RPMI7951 (cell line): ENCODE measurements at places on chromosomes 3 and 15. TPM values are rescaled to one million over a fixed set of nuclear protein-coding genes. Genes with fewer than 3 reads are reported as not detected.
A peak's percentile ranks its signal among the peaks of the same experiment; 100 is the strongest.

Gene ROPN1
- total RNA-seq: 1.3 TPM in 1 of 2 replicates, not detected in the other

Gene MSL2
- 13.1 and 13.7 TPM in 2 replicates for total RNA-seq

Gene ACAN
- 0.78 and 0.96 TPM in 2 replicates for total RNA-seq

Gene CDHR4
- not detected in 2 replicates for total RNA-seq

Gene ERC2
- 0.10 and 0.24 TPM in 2 replicates for total RNA-seq

Gene PAQR5
- 3.3 and 3.5 TPM in 2 replicates for total RNA-seq

Gene SAMMSON
- total RNA-seq: 0.48 and 0.78 TPM in 2 replicates

Gene STAB1
- under 0.01 TPM in 2 replicates for total RNA-seq

GRCh38 chr3:111152496-111152895 is 80.9 kb downstream of the NECTIN3 start:
- DNase-seq: no peak

DNA sequence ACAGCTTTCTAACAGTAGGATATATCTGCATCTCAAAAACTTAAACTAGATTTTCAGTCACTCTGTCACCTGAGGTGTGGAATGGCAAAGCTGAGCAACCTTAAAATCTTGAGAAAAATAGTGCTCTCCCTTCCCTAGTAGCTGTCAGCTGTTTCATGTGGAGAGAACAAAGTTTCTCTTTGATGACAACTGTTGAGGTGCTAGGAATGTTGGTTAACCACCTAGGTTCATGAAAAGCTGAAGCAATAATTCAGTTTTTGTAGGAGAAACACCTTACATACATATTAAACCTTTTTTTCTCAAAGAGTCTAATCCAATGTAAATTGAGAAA is 40.8 kb downstream of the TCF12 start:
- no peak for DNase-seq

- peak; percentile 51 for DNase-seq
Observed at GRCh38 chr3:132726341-132726823, 4.2 kb upstream of the NPHP3 start.

GRCh38 chr3:107630779-107631178 is 108.0 kb downstream of the BBX start:
- DNase-seq: peak; percentile 13

GRCh38 chr3:177370246-177370822 is 173.1 kb upstream of the TBL1XR1 start:
- DNase-seq: no peak

GRCh38 chr15:75197062-75197630 is 4.5 kb upstream of the C15orf39 start:
- no peak for DNase-seq

GRCh38 chr3:115676336-115676735 is 53.0 kb downstream of the GAP43 start:
- no peak for DNase-seq

- DNase-seq: no peak
Observed at GRCh38 chr3:41688595-41689380, 273.1 kb downstream of the ULK4 start.

DNA sequence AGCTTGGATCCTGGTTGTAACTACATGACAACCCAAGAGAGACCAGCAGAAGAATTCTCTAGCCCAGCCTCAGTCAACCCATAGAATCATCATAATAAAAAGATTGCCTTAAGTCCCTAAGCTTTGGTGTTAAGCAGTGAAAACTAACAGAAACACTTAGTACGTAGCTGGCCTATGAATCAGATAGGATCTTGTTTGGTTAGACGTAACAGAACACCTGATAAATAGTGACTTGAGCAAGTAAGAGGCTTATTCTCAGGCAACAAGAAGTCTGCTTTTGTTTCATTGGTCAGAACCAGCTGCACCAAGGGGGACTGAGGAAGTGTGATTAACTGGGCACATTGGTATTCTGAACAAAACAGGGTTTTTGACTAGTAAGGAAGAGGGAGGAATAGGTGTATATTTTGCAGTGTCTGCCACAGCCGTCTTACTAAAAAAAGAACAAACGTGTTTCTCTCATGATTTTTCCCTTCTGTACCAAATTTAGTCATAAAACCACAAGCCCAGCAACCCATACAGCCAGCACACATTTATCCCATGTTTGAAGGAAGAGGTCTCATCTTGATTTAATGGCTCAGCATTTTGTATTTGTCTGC is 53.3 kb upstream of the GLCE start:
- DNase-seq: no peak

DNA sequence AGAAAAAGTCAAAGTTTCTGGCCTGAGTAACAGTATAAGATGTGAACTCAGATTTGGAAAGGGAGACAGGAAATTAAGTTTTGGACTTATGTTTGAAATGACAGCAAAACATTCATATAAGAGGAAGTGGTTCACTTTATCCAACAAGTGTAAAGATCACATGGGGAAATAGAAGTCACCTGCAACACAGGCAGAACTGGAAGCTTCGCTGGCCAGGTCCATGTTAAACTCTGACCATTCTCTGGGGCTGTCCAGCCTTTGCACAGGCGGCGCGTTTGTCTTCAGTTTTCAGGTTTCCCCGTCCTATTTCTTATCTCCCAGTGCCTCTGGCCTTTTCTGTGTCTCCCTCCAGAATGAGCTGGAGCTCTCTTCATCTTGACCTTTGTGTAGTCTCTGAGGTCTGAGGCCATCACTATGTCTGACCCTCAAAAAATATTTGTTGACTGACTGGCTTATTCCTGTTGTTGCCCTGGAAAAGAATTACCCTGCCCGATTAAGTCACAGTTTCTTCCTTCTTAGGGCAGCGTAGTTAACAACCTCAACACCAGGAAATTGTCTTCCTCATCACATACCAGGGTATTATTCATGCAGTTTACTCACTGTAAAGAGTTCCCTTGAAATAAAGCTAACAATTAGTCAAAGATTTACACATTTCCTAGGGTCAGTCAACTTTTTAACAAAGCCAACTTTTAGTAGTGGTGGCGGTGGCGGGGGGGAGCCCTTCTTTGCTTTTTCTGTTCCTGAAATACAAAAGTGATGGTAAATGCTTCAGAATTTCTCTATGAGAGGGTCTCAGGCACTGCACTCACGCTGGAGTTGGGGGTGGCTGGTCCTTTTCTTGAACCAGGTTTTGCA is 959 bp upstream of the RASA2 start:
- peak; percentile 60 for DNase-seq

DNA sequence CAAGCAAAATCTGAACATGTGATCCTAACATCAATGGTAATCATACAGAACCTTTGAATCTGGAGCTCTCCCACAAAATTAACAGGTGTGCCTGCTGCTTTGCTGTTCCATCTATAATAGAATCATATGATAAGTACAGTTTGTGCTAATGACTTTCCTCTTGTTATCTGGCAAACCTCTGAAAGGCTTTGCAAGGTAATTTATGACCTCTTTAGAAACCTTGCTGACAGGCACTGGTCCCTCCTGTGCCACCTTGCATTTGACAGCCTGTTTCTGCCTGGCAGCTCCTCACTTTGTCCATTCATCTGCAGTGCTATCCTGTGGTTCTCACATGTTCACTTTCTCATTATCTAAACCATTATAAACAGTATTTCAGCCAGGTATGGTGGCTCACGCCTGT is 10.2 kb upstream of the HTR3C start:
- no peak for DNase-seq

GRCh38 chr3:67384760-67385397 is 269.5 kb downstream of the SUCLG2 start:
- DNase-seq: peak; percentile 31

- DNase-seq: no peak
Observed at GRCh38 chr3:69983546-69984265, 15.8 kb upstream of the SAMMSON start.

DNA sequence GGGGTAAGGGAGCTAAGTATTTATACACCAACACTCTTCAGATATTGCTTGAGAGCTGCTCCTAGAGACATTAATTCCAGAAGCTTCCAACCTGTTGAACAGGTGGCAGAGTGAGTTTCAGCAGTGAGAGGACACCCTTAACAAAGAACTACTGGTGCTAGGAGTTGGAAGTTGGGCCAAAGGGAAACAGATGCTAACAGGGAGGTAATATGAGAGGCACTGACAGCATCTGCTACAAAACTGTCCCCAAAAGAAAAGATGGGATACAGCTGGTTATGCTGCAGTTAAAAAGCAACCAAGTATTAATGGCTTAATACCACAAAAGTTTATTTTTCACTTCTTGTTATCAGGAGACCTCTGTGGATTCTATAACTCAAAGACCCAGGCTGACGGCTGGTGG is 104.5 kb upstream of the SATB1 start:
- DNase-seq: no peak

- DNase-seq: peak; percentile 66
Observed at GRCh38 chr3:152183473-152183872, 85.3 kb upstream of the MBNL1 start.

DNA sequence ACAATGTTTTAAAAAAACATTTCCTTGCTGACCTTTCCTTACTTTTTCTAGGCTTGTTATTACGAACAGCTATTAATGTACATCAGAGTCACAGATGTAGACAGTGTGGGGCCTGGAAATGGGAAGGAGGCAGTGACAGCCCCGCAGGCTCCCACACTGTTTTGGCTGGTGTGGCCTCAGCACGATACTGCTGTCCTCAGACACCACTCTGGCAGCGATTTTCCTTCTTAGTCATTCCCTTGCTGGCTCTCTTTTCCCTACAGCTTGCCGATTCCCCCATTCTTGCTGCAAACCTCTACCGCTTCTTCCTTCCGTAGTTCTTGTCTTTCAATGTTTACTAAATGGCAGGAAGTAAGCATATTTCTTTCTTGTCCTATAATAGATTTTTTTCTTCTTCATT is 113.1 kb downstream of the ABI3BP start:
- DNase-seq: peak; percentile 29

- DNase-seq: peak; percentile 15
Observed at GRCh38 chr15:33908406-33908805, 59.9 kb upstream of the CHRM5 start.

- DNase-seq: peak; percentile 60
Observed at GRCh38 chr3:113769551-113769950, 22.7 kb downstream of the ATP6V1A start.

GRCh38 chr3:112605285-112605684 is 35.7 kb downstream of the CCDC80 start:
- peak; percentile 81 for DNase-seq
